ENCODE measurements at places on chromosomes 3 and 15.

DNA sequence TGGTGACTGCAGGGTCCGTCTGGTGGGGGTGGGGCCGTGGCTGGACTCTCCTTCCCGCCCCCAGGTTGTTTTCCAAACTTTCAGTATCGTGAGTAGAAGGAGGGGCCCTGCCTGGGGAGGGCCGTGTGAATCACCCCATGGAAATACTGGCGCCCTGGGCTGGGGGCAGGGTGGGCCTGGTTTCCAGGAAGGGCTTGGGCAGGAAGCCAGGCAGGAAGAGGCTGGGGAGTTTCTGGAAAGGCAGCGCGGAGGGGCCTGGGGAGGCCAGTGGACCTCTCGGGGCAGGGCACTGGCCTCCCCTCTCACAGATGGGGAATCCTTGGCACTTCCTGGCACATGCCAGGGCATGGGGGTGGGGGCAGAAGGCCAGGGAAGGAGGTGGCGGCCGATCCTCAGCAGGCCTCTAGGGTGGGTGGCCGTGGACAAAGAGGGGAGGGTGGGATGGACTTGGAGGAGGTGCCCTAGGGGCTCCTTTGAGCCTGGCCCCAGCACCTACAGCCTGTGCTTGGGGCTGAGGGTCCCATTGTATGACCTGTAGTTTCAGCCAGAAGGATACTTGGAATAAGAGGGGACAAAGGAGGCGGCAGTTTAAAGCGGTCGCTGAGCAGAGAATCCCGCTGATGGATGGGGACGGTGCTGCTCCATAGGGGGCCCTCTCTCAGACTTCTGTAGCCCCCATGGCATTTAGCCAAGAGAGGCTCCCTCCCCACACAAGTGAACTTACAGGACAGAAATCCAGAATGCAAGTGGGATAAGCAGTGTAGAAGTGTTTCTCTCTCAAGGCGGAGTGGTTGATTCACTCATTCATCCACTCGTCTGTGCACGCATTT is 56.5 kb upstream of the GATA2 start:
- peak; percentile 26 for DNase-seq

DNA sequence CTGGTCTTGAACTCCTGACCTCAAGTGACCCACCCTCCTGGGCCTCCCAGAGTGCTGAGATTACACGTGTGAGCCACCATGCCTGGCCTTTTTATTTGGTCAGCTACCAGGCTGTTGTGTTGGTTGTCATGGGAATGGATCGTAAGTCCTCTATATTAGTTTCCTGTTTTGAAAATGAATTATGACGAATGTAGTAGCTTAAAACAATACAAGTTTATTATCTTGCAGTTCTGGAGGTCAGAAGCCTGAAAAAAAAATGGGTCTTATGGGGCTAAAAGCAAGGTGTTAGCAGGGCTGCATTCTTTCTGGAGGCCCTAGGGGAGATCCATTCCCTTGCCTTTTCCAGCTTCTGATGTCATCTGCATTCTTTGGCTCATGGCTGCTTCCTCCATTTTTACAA is 25.1 kb upstream of the HERC1 start:
- no peak for DNase-seq

DNA sequence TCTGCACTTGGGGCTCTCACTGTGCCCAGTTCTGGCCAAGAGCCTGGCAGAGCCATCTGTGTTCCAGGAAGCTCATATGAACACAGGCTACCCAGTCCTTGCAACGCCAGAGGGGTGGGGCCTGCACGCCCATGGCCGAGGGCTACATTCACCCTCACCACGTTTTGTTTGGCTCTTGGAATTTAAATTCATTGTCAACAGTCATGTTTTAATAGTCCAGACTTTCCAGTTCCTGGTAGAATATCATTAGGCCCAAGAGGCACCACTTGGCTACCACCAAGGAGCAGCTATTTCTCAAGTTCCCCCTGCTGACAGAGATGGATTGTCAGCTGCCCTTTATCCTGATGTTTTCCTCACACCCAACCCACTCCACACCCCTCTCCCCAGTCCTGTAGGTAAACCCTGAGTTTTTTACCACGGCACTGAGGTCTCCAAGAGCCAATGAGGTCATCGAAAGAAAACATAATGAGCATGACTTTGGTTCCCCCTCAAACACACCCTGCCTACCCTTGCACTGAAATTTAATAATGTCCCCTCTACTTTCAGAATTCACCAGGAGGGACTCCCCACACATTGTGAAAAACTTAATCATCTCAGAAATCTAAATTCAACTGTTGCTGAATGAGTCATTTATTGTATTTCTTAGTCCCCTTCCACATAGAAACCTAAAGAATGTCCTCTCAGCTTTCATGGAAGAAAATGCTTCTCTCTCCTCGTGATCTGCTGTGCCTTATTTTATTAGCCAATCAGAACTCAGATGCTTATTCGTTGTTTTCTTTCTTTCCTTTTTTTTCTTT is 125.1 kb downstream of the SHQ1 start:
- peak; percentile 65 for DNase-seq

GRCh38 chr3:142239421-142239820 is 14.0 kb upstream of the GK5 start:
- no peak for DNase-seq

DNA sequence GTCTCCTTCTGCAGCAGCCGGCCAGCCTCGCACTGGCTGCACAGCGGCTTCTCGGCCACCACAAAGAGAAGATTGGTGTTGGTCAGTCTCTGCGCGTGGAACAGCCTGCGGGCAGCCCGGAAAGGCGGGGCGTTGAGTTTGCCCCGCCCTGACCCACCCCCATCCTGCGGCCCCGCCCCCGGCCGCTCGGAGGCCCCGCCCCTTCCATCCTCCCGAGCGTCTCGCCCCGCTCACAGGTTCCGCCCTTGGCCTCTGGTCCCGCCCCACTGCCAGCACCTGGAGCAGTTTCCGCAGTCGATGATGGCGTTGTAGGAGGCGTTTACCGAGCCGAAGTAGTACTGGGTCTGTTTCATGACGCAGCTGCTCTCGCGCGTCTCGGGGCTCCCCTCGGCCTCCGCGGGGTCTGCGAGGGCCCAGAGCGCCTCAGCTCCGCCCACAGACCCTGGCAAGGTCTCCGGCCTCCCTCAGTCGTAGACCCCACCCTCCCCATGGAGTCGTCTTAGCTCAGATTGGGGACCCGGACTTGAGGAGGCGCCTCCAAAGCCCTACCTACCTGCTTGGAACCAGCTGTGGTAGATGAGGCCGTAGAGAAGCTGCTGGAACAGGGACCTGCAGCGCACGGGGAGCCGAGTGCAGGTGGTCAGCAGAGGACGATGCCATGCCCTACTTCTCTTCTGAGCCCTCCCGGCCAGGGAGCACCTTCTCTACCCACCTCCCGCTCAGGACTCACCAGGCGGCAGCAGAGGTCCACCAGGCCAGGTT is 5.9 kb upstream of the TMEM115 start:
- no peak for DNase-seq

GRCh38 chr3:77513542-77513941 is 473.6 kb downstream of the ROBO2 start:
- DNase-seq, result no peak

DNA sequence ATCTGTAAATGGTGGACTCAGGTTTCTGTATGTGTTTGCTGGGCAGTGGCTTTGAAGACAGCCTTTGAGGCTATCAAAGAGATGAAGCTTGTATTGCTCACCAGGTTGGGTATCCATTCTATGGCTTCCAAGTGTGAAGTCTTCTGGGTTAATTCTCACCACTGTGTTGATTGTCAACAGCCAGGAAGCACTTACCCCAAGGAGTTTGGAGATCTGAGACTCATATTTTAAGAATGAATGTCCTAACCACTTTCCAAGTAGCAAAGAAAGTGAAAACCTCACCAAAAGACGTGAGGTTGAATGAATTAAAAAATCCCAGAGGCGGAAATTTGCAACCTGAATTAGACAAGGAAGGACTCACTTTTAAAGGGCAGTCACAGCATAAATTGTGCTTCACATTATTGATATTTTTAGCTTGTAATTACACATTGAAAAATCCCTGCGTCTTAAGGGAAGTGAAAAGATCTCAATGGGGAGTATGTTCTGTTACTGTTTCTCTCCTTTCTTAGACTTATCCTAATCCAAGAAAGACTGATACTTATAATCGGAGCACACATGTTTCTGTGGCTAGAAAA is 304.0 kb upstream of the TPRG1 start:
- DNase-seq, result no peak

DNA sequence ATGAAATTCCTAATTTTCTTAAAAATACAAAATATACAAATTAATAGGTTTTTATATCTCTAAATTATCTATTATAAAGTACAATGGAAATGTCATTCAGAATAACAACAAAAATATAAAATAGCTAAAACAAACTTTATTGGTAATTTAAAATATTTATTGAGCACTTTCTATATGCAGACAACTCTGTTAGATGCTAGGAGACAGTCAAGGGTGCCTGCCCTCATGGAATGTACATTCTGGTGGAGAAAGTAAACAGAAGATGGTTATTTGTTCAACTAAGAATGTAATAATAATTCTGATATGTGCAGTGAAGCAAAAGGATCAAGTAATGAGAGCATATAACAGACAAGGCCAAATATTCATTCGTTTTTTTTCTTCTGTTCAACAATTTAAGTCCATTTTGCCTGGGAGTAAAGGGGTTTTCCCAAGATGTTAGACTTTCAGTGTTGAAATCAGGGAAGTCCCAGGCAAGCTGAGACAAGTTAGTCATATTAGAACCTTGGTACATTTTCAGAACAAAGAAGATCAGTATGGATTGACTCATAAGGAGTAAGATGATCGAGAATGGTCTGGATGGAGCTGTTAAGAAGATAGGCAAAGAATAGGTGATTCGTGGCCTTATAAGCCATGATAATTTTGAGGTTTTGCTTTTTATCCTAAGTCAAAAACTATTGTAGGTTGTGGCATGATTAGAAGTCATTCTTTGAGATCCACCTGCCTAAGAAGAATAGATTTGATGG is 150.2 kb upstream of the MLF1 start:
- peak; percentile 76 for DNase-seq

- no peak for DNase-seq
These were observed 1.0 kb downstream of the SPTBN5 start for GRCh38 chr15:41892621-41893421.

DNA sequence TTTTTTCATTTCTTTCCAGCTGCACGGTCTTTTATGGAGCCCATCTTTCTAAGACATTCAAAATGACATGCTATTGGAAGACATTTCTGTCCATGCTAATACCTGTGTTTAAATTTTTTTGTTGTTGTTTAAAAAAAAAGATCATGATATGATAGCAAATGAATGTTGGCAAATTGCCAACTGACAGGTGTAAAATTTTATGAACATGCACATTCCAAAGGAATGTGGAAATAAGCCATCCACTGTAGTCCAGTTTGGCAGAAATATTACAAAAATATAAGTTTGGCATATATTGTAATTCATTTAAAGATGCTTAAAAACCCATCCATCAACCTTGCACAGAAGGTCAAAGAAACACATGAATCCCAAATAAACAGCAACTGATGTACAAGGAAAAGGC is 75.6 kb upstream of the WNT5A start:
- DNase-seq, result no peak

Measured in non-pigmented ciliary epithelial cell (primary cell).